ENCODE measurements at places on chromosomes 11 and 22.
A peak's percentile ranks its signal among the peaks of the same experiment; 100 is the strongest.

GRCh38 chr11:113419454-113420003, 31.9 kb downstream of the ANKK1 start:
- no peak for DNase-seq

GRCh38 chr11:111513240-111513605, 1.0 kb upstream of the BTG4 start:
- DNase-seq: no peak

DNA sequence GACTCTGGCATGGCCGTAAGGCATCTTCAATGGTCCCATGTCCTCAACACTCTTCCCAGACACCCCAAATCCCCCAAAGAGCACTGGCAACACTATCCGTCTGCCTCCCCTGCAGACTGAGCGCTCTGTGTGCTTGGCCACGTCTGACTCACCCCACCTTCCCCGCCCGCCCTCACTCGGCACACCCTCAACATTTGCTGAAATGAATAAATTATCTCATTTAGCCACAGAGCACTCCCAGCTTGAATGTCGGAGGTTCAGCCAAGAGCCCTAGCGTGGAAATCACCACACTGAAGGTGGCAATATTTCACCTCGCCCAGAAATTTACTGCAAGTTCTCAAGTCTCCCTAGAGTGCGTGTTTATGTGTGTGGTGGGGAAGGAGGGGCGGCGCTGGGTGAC, 46.6 kb upstream of the TCF20 start:
- DNase-seq: peak; percentile 61

DNA sequence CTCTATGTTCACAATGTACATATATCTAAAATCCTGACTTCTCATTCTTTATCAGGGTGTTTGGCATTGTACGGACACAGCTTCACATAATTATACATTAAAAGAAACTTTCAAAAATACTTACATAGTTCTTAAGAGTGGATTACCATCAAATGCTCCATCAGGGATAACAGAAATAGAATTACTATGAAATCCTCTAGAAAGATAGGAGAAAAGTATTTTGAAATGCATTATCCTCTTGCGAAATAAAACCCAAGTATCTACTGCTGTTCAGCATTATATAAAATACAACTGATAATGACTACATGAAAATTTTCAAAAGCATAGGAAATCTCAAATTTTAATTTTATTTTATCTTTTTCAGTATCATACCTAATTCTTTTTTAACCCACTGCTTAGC, 17.8 kb upstream of the CCDC34 start:
- DNase-seq: no peak

- no peak for DNase-seq
Observed at GRCh38 chr22:17724241-17724640, 50.0 kb downstream of the BID start.

DNA sequence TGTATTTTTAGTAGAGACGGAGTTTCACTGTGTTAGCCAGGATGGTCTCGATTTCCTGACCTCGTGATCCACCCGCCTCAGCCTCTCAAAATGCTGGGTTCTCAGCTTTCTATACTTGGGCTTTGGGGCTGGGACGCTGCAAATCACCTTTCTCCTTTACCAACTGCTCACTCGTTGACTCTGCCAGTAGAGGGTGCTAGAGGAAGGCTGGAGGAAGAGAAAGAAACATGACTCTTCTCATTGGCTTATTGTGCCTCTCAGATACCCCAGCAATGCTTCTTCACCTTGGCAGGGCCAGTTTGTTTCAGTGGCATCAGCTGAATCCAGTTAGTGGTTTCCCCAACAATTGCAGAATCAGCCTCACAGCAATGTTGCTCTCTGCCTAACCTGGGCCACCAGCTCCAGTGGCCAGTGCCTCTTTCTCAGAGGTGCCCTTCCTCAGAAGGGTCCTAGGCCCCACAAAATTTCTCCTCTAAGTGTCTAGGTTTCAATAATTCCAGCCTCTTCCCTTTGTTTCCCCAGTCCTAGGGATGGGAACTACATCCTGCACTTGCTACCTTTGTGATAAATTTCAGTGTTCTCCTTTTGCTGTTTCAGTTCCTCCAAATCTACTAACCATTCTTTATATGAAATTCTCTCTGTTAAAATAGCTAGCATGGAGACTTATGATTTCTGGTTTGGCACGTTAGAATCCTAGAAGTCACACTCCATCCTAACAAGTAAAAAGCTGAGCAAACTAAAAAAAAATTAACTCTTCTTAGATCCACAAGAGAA, 71.5 kb upstream of the VSTM5 start:
- peak; percentile 13 for DNase-seq

GRCh38 chr11:76674517-76675400, 4.2 kb upstream of the LRRC32 start:
- no peak for DNase-seq

- no peak for DNase-seq
Observed at GRCh38 chr22:50175921-50176849, 5.7 kb downstream of the PANX2 start.

GRCh38 chr11:64876835-64877341, 1.5 kb downstream of the EHD1 start:
- DNase-seq: peak; percentile 42

GRCh38 chr22:16925407-16925966, 82.5 kb downstream of the GAB4 start:
- DNase-seq: no peak

All from stimulated activated CD4-positive, alpha-beta T cell treated with anti-CD3 and anti-CD28 coated beads, Interleukin-15, amount 100 ng/mL, for 24 hours (primary cell).